ENCODE measurements at places on chromosomes 5 and 9.

GRCh38 chr5:126988021-126988569, 42.3 kb downstream of the MARCHF3 start:
- DNase-seq, result no peak

GRCh38 chr5:82698026-82698425, 379.2 kb downstream of the TMEM167A start:
- DNase-seq, result no peak

- DNase-seq, result no peak
Observed at GRCh38 chr9:120235081-120235480, 344.9 kb downstream of the CDK5RAP2 start.

DNA sequence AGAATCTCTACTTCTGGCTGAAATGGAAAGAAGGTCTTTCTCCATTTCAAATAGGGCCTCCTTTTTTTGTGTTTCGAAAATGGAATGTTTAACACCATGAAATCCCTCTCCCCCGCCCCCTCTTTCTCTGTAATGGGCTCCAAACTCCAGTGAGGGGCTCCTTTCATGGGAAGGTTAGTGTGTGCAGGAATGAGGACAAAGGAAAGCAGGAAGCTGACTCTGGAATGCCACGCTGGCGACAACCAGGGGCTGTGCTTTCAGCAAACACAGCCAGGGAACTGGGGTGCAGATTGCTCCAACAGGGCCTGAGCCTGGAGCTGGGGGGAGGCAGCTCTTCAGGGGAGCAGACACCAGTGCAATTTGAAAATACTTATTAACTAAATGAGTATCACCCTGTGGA, 82.8 kb downstream of the CRB2 start:
- DNase-seq, result no peak

- DNase-seq, result no peak
Observed at GRCh38 chr9:133044125-133044524, 13.3 kb downstream of the GTF3C5 start.

Measured in femur (tissue), 1 donor.